Esophagus squamous epithelium (tissue), 5 donors: ENCODE measurements at places on chromosomes 1 and 21.

DNA sequence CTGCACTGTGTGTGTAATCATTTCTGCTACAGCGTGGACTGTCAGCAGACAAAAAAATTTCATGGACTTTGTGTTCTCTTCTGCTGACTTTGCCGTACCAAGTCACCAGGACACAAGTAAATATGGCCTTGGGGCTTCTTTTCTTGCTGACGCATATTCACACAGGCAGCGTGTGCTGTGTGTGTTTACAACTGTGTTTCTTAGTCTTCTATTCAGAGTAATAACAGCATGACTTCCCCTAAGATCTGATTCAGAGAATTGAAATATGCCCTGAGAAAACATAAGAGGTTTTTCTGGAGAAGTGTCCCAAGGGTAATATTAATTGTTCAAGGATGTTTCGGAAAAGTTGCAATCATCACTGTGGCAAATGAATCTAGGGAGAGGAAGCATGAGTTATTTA is 47.1 kb upstream of the DYNLT5 start:
- no peak for DNase-seq

DNA sequence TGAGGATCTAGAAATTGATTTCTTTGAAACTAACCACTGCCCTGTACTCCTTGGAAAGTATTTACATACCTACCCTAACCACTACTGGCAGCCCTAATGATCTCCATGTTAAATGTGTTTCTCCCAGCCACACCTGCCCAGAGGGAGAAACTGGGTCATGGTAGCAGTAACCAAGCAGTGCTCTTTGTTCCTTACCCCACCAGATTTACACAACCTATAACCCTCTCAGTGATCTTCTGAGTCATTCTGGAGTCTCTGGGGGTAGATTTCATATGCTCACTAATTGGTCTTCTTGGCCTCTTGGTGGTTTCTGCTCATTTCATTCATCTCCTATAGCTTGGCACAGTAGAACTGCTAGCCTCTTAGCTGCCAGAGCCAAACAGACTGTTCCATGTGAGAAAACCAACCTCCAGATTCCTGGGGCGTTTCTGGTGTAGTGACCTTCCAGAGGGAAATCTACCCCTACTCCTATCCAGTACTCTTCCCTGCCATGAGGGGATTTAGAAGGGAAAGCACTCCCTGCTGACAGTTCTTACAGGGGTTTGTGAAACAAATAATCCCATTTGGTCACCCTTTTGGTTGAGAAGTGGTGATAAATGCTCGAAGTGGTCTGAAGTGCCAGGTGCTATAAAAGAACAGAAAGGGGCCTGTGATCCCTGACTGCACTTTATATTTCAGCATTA is 36.2 kb upstream of the LRIG2 start:
- no peak for DNase-seq

DNA sequence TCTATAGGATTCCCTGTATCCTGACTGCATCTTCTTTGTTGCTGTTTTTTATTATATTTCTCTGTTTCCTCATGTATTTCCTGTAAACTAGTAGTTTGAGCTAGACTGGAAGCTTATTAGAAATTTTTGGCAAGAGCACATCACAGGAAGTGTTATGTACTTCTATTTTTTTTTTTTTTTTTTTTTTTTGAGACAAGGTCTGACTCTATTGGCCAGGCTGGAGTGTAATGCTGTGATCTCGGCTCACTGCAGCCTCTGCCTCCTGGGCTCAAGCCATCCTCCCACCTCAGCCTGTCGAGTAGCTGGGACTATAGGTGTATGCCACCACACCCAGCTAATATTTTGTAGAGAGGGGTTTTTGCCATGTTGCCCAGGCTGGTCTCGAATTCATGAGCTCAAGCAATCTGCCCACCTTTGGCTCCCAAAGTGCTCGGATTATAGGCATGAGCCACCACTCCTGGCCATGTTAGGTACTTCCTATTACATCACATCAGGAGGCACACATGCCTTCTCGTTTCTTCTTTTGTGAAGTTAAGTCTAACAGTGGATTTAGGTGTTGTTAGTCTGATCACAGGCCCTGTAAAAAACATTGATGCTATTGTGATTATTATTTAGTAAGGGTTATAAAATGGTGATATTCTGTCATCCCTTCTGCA is 12.5 kb downstream of the C1orf21 start:
- no peak for DNase-seq

DNA sequence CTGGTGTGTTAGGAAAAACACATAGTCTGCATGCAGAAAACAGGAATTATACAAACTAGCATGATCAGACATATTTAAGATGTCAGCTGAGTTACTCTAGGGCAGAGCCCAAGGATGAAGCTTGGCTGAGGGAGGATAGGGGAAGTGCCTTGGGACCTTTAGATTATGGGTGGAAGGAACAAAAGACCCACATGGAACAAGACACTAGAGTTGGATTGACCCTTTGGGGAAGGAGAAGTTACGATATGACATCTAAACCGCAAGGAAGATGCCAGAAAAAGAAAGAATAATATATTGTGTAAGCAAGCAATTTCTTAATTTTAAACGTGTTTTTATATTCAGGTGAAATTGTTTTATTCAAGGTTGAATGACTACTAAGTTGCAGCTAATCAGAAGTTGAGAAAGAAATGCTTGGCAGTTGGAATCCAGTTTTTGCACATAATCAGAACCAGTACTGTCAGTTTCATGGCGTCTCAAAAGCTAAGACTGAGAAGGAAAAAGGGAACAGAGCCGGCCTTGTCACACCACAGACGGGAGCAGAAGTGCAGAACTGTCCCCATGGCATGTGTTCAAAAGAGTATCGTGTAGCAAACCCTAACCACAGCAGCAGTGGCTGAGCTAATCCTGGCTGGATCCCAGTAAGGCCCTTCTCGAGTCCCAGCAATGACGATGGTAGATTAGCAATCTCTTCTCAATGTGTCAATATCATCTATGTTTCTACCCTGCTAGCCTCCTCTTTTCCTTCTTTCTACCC is 31.2 kb upstream of the IFNAR2 start:
- DNase-seq: no peak

GRCh38 chr21:25334046-25334730 is 273.1 kb downstream of the MRPL39 start:
- no peak for DNase-seq

GRCh38 chr1:3827813-3828307 is 29.2 kb downstream of the CEP104 start:
- DNase-seq: no peak

DNA sequence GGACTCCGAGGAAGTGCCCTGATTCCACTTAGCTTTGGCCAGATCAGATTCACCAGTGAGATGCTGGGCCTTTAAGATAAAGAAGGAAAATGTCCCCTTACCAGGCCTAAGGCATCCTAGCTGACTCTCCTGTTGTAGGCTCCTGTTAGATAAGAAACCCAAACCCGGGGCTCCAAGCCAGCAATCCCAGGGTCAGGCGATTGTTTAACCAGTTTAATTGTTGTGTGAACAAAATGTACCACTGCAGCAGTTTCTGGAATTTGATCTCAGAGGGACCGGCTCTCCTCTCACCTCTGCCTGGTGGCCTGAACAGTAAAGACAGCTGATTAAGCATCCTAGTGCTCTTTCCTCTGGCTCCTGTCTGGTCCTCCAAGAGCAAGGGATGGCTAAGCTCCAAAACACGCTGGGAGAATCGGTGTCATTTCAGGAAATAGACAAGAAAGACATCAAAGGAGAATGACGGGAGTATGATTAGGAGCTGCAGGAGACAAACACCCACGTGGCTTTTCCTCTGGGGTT is 9.3 kb upstream of the KLHDC8A start:
- DNase-seq: no peak

DNA sequence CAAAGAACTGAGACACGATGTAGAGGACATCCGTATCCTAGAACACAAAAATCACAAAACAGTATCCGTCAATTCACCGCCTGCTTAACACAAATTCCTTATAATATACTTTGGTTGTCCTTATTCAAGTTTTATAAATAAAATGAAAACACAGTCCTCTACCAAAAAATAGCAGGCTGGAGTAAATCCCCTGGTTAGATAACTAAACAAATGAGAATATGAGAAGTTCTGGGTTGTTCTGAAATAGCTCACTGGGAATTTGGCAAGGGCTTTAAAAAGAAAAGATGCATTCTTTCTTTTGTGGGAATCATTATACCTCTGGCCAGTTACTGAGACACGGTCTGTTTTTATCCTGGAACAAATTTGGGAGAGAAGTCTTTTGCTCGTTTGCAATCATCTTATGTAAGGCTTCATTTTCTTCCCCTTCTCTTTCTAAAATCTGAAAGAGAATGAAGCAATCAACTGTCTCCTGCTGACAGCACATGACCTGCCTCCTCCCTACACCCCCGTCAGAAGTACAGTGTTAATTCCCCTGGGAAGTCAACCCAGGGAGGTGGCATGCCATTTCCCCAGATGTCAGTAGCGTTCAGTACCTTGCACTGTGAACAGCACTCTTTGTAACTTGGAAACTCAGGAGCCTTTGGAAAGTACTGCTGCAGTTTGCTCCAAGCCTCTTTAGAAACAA is 37.1 kb upstream of the RAP1GAP start:
- no peak for DNase-seq

DNA sequence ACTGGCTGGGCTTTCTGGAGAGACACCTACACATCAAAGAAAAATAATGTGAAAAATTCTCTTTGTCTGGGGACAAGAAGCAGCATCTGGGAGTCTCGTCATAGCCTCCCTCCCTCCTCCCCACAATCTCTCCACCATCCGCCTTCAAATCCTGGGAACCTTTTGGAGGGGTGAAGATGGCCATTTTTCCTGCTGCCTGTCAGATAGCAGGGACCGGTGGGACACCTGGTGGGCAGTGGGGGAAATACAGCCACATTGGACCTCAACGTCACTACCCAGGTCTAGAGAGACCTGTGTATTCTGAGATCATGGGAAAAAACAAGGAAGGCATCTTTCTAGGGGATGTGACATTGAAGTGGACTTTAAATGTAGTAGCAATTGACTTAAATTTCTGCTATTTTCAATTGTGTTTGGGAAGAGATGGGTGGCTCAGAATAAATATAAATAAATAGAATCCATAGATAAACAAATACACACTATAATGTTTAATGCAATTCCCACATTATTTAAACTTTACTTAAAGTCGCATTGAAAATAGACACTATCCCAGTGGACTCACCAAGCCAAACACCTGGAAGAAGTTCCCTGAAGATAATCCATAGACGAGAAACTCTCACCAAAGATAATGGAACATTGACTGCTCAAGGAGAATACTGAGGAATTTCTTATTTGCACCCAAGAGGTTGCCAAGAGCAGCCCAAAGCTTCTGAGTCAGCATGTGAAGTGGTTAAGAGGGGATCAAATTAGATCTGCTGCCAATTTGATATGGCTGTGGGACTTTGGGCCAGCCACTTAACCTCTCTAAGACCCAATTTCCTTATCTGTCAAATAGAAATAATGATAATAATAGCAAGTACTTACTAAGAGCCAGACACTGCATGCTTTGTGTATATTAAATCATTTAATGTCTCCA is 147.6 kb upstream of the CAMK1G start:
- DNase-seq: no peak

DNA sequence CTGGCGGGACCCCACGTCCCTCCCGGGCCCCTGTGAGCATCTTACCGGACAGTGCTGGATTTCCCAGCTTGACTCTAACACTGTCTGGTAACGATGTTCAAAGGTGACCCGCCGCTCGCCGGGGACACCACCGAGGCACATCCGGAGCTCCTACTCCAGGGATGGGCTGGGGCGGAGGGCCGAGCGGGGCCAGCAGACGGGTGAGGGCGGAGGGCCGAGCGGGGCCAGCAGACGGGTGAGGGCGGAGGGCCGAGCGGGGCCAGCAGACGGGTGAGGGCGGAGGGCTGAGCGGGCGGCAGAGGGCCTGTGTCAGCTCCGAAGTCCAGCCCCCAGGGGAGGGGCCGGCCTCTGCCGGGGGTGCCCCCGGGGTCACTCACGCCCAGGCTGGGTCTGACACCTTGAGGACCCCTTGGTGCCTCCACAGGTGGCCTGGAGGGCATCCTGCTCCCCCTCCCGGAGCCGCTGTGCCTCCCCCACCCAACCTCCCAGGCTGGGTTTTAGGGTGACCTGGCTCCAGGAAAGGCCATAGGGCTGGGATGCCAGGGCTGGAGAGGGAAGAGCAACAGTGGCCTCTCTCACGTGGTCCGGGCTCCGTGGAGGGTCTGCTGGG is 5.7 kb upstream of the TTLL10 start:
- no peak for DNase-seq

GRCh38 chr1:67135354-67135753 is 584 bp upstream of the C1orf141 start:
- no peak for DNase-seq

GRCh38 chr1:207009182-207009850 is 23.2 kb downstream of the C1orf116 start:
- DNase-seq: no peak

GRCh38 chr1:206508956-206509355 is 1.6 kb downstream of the RASSF5 start:
- DNase-seq: no peak

DNA sequence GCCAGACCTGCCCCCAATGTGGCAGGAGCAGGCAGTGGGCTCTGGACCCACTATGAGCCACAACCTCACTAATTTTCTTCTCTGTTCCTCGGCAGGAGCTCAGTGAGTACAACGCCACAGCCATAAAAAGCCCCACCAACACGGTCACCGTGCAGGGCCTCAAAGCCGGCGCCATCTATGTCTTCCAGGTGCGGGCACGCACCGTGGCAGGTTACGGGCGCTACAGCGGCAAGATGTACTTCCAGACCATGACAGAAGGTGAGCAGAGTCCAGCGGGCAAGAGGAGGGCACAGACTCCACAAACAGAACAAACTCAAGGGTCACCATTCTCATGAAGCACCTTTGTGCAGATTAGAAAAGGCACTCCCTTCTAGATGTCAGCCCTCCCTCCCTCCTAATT is 79.9 kb downstream of the LACTBL1 start:
- DNase-seq: no peak

GRCh38 chr1:232980355-232980978 is 30.1 kb downstream of the NTPCR start:
- no peak for DNase-seq

- DNase-seq: no peak
These were observed 62.7 kb downstream of the ESRRG start for GRCh38 chr1:216660561-216660960.

- DNase-seq: no peak
These were observed 119.1 kb downstream of the ADGRL4 start for GRCh38 chr1:78887458-78887857.

DNA sequence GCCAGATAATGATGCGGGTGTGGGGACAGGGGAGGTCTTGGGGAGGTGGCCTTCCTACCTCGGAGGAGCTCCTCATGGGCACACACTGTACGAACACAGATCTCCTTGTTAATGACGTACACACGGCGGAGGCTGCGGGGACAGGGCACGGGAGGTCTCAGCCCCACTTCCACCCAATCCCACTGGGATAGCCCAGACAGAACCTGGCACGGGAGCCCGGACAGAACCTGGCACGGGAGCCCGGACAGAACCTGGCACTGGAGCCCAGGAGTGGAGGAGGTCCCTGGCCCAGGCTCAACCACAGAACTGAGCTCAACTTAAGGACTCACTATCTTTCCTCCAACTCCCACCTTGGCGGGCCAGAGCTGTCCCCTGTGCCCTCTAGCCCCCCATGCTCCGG is 5.2 kb downstream of the MFAP2 start:
- no peak for DNase-seq

DNA sequence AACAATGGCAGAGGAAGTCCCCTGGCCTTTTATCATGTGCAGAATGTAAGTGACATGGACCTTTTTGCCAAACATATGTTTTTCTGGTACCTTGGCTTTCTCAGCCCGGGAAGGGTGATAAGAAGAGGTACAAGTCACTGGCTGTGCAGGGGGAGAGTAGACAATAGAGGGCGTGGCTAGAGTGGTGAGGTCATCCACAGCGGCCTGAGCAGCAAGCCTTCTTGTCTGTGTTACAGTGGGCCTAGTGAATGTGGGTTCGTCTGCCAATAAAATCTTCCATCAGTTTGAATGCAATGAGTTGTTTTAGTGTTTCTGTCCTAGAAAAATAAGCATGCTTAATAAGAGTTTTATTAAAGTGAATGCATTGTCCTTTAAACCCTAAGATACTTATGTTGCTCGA is 59.0 kb upstream of the PGD start:
- DNase-seq: no peak
